ENCODE measurements at places on chromosomes 4 and X. TPM values are rescaled to one million over a fixed set of nuclear protein-coding genes. Genes with fewer than 3 reads are reported as not detected.

The PTTG2 gene
- total RNA-seq, result 0.55 TPM

The PPBP gene
- 0.95 TPM for total RNA-seq

The PPEF1 gene
- 0.34 TPM for total RNA-seq

The CSAG1 gene
- not detected for total RNA-seq

The ANAPC10 gene
- 25.8 TPM for total RNA-seq

The RAPGEF2 gene
- 25.6 TPM for total RNA-seq

The HSFX1 gene
- 0.30 TPM for total RNA-seq

The SYTL5 gene
- not detected for total RNA-seq

The SAGE1 gene
- total RNA-seq, result not detected

The WDR1 gene
- 198 TPM for total RNA-seq

DNA sequence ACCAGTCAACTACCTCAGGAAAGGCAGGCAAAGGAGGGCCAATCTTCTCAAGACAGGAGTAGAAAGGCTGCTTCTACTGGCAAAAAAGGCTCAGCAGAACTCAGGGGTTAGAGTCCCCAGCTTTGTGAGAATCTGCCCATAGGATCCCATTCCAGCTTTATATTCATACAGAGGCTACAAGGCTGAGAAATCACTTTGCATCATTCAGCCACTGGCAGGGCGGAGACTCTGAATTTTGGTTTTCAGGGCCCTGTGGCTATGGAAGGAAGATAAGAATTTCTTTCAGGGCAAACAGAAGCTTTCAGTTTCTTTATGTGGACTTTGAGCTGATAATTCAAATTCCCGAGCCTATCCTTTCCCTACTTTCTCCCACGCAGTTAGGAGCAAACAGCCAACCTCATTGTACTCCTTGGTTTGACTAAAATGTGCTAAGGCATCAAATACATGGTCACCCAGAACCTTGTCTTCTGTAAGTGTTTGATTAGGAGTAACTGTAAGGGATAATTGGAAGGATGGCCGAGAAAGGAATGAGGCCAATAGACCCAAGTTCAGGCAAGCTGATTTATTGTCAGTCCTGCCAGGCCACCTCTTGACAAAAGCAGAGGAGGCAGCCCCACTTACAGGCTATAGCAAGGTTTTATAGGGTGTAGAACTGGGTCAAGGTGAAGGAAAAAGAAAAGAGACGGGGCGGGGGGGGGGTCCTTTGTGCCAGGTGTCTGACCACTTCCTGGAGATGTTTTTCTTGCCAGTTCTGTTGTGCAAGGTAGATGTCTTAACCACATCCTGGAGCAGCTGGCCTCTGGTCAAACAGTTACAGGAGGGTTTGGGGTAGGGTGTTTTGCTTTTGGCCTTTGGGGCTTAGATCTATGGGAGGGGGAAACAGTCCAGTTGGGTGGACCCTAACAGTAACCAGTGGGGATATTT, 165.3 kb upstream of the PPP1R2C start:
- peaks cover 66% of the 10 kb centered on the region for H3K4me1 ChIP-seq
- no peaks in the 10 kb centered on the region for H3K27me3 ChIP-seq
- H3K36me3 ChIP-seq, result no peaks in the 10 kb centered on the region
- no peak overlapping the region for H3K4me3 ChIP-seq

DNA sequence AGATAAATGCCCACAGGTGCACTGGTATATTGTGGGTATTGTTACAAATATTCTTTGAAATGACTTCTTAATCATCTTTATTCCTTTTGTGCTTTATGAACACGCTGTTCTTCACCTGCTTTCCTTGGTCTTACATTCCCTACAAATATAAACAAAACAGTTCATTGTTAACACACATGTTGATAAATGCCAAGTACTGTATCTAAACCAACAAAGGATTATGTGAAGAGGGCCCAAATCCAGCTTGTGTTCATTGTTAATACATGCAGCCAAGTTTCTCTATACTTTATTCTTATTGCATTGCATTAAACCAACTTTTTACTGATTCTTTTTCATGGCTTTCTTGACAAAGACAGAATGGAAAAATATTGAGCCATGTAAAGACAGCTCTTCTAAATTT, 42.8 kb downstream of the AREG start:
- no peaks in the 10 kb centered on the region for H3K27me3 ChIP-seq
- no peak overlapping the region for H3K4me3 ChIP-seq
- no peaks in the 10 kb centered on the region for H3K4me1 ChIP-seq
- DNase-seq, result no peak
- no peak overlapping the region for H3K27ac ChIP-seq

DNA sequence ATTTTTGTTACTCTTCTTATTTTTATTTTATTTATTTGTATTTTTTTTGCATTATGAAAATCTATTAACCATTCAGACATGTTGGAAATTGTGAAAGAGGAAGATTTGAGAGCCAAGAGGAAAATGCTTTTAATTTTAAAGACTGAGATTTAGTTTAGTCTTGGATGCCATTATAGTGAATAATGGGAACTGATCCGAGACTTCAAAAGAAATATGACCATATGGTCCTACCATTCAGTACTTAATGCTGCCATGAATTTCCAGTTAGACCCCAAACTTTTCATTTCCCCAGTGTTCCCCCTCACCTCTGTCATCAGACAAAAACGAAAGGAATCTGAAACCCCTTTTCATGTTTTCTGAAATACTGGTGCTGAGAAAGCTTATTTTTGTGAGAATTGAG, 95.5 kb downstream of the TENM3 start:
- no peaks in the 10 kb centered on the region for H3K27me3 ChIP-seq
- H3K4me3 ChIP-seq, result no peak overlapping the region
- H3K4me1 ChIP-seq, result no peaks in the 10 kb centered on the region
- H3K36me3 ChIP-seq, result no peaks in the 10 kb centered on the region

DNA sequence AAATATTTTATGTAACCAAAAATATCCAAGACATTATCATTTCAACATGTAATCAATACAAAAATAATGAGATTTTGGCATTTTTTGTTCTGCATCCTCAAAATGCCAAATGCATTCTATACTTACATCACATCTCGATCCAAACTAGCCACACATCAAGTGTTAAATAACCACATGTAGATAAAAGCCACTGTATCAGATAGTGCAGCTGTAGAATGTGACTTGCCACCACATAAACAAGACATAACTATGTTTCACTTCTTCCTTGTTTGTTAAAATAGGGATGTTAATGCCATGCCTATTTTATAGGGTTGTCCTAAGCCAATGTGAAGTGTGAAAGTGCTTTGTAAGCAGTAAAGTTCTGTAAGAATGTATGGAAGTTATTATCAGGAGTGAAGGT, 20.9 kb downstream of the INTS6L start:
- H3K36me3 ChIP-seq, result peaks cover 4% of the 10 kb centered on the region
- H3K27me3 ChIP-seq, result no peaks in the 10 kb centered on the region
- H3K27ac ChIP-seq, result no peak overlapping the region
- H3K4me3 ChIP-seq, result no peak overlapping the region

- peaks cover 5% of the 10 kb centered on the region for H3K4me1 ChIP-seq
- DNase-seq, result peak; percentile 24
- no peaks in the 10 kb centered on the region for H3K27me3 ChIP-seq
- H3K4me3 ChIP-seq, result no peak overlapping the region
Measured at GRCh38 chrX:43949669-43950068, 23.5 kb downstream of the NDP start.

GRCh38 chr4:1112821-1113182, 562 bp downstream of the RNF212 start:
- DNase-seq, result no peak
- H3K4me3 ChIP-seq, result no peak overlapping the region
- H3K4me1 ChIP-seq, result peaks cover 3% of the 10 kb centered on the region
- H3K27ac ChIP-seq, result no peak overlapping the region

DNA sequence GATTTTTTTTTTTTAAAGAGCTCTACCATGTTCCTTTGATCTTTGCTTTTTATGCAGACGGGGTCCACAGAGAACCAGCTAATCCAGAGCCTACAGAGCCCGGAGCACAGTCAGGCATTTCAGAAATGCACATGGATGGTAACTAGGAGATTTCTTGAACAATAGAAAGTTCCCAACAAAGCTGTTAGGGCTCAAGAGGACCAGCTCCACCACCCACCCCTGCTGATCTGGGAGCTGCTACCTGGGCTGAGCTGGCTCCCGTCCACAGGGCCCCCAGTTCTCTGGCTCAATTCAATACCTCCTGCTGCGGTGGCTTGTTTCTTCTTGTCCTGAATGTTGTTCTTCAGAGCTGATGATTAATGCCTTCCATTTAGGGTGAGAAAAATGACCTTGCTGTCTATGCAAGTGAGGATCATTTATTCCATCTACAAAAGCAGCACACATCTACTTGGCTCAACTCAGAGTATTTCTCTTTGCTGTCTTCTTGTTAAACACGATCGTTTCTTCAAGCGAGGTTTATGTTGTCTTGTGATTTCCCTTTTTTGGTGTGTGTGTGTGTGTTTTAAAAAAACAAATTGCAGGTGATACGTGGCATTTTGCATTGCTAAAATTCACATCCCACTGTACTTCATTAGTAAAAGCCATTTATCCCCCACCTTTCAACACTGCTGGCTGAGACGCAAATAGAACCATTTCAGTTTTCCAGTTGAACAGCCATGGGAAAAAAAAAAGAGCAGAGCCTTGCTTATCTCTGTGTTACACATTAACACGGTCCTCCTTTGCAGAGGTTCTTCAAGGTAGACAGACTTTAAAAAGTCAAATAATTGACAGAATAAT, 31.3 kb downstream of the IGFBP7 start:
- DNase-seq, result no peak
- H3K27ac ChIP-seq, result no peak overlapping the region
- no peaks in the 10 kb centered on the region for H3K4me1 ChIP-seq
- no peaks in the 10 kb centered on the region for H3K36me3 ChIP-seq
- no peak overlapping the region for H3K4me3 ChIP-seq

- H3K4me3 ChIP-seq, result no peak overlapping the region
- no peaks in the 10 kb centered on the region for H3K27me3 ChIP-seq
- peak; percentile 47 for DNase-seq
- H3K4me1 ChIP-seq, result peaks cover 3% of the 10 kb centered on the region
- no peak overlapping the region for H3K27ac ChIP-seq
- H3K36me3 ChIP-seq, result no peaks in the 10 kb centered on the region
Measured at GRCh38 chrX:103175944-103176753, 38.8 kb upstream of the BEX4 start.

- H3K36me3 ChIP-seq, result peaks cover 6% of the 10 kb centered on the region
- H3K27me3 ChIP-seq, result no peaks in the 10 kb centered on the region
- no peaks in the 10 kb centered on the region for H3K4me1 ChIP-seq
Measured at GRCh38 chr4:158875455-158875854, 106.6 kb downstream of the FNIP2 start.

DNA sequence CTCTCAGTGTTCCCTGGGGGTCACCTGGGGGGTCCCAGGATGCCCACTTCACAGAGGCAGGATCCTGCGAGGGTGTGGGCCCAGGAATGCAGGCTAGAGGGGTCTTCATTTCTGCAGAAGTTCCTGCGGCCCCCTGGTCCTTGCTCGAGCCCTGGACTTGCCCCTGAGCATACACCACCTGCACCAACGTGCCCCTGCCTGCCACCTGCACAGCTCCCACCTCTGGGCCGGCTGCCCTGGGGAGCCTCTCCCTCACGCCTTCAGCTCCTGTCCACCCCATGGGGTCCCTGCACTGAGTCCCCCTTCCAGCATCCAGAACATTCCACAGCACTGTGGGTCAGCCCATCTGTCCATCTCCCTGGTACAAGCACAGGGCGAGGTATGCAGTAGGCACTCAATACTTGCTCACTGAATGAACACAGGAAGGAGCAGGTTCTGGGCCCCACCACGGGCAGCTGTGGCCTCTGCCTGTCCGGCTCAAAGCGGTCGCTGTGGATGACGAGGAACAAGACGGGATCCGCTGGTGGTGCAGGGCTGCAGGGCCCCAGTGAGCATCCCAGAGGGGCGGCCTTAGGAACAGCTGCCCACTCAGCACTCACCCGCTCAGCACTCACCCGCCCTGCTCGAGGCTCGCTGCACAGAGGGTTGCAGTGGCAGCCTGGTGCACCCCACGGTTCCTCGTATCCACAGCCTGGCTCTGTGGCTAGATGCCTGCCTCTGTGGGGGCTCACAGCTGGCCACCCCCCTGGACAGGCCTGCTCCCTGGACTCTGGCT, 70.5 kb upstream of the MXD4 start:
- peaks cover 11% of the 10 kb centered on the region for H3K4me1 ChIP-seq
- no peak overlapping the region for H3K4me3 ChIP-seq
- H3K27ac ChIP-seq, result no peak overlapping the region
- no peaks in the 10 kb centered on the region for H3K27me3 ChIP-seq

DNA sequence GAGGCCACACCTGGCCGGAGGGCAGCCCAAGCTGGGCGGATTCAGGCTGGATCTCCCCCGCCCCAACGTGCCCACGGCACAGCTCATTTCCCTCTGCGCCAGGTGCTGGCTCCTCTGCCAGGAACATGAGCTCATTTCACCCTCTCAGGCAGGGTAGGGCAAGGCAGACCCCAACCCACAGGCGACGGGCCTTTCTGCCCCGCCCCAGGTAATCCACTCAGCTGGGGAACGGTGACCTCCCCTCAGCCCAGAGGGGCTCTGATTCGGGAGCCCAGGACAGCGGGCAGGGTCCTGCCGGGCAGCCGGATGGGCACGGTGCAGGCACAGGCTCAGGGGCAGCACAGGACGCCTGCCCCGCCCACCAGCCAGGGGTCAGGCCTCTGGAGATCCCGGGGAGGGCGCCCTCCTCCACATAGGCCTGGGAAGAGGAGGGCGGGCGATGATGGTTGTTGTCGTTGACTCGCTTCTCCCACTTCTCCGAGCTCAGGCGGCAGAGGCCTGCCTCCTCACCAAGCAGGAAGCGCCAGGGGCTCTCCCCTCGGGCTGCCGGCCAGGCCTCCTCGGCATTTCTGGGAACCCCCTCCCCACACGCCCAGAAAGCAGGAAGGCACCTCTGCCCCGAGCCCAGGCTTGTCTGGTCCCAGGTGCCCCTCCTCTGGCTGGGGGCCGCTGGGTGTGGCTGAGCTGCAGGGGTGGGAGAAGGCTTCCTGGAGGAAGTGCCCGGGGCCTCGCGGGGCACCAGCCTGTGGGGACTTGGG, 31.1 kb downstream of the TACC3 start:
- no peak overlapping the region for H3K27ac ChIP-seq
- no peaks in the 10 kb centered on the region for H3K27me3 ChIP-seq
- H3K4me3 ChIP-seq, result peak overlapping the region; percentile 16
- H3K36me3 ChIP-seq, result no peaks in the 10 kb centered on the region

DNA sequence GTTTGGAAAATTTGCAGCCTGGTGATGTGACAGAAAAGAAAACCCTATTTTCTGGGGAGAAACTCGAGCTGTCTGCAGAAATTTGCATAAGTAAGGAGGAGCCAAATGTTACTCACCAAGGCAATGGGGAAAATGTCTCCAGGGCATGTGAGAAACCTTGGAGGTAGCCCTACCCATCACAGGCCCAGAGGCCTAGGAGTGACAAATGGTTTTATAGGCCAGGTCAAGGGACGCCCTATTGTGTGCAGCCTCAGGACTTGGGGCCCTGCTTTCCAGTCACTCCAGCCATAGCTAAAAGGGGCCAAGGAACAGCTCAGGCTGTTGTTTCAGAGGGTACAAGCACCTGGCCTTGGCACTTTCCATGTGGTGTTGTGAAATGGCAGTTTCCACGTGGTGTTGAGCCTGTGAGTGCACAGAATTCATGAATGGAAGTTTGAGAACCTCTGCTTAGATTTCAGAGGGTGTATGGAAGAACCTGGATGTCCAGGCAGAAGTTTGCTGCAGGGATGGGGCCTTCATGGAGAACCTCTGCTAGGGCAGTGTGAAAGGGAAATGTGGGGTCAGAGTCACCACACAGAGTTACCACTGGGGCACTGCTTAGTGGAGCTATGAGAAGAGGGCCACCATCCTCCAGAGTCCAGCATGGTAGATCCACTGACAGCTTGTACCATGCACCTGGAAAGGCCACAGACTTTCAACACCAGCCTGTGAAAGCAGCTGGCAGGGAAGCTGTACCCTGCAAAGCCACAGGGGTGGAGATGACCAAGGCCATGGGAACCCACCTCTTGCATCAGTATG, 637.6 kb upstream of the EPHA5 start:
- DNase-seq, result no peak
- H3K36me3 ChIP-seq, result no peaks in the 10 kb centered on the region
- no peak overlapping the region for H3K4me3 ChIP-seq
- H3K4me1 ChIP-seq, result no peaks in the 10 kb centered on the region

Measured in CD4-positive, alpha-beta T cell (primary cell).